ENCODE measurements at places on chromosomes 2 and 18. TPM values are rescaled to one million over a fixed set of nuclear protein-coding genes. Genes with fewer than 3 reads are reported as not detected.

The ANKRD62 gene
- total RNA-seq: not detected

The THUMPD2 gene
- 13.4 TPM for total RNA-seq

The IL37 gene
- total RNA-seq: 2.0 TPM

The COL4A4 gene
- total RNA-seq: 19.4 TPM

The CBLN2 gene
- total RNA-seq: 0.24 TPM

All from Calu3 (cell line).